Retina (tissue), 1 donor: ENCODE measurements at places on chromosomes 3 and 15.

GRCh38 chr15:76986743-76987142, 8.2 kb upstream of the PSTPIP1 start:
- no peak for DNase-seq

GRCh38 chr3:16846373-16847080, 38.2 kb upstream of the PLCL2 start:
- no peak for DNase-seq

GRCh38 chr3:55531321-55531720, 44.2 kb upstream of the WNT5A start:
- peak; percentile 33 for DNase-seq

GRCh38 chr3:150391161-150391560, 16.9 kb upstream of the TSC22D2 start:
- no peak for DNase-seq

DNA sequence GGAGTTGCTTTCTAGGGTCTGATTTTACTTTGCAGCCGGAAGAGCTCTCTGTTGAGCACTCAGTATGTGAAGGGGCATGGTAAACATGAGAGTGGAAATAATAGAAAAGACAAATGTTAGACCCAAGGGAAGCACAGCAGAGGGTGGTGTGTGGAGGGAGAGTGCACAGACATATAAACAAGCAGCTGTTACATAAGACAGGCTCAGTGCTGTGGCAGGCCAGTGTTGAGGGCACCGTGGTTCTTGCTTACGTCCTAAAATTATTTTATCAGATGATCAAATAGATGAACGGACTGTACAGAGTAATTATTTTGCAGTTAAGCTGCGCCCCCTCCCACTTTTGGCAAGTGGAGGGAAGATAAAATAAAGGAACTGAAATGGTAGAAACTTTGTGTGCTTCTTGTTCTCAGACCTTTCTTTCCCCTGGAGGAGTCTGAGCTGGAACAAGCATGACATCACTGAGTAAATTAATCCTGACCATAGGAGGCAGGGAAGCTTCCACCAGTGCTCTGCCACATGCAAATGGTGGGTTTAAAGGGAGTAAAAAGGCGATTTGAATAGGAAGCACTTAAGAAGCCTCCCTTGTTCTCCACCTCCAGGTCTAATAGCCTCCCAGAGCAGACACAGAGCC, 205.6 kb downstream of the IL20RB start:
- DNase-seq = peak; percentile 60

- no peak for DNase-seq
Measured at GRCh38 chr3:195129072-195129643, 141.8 kb downstream of the XXYLT1 start.

DNA sequence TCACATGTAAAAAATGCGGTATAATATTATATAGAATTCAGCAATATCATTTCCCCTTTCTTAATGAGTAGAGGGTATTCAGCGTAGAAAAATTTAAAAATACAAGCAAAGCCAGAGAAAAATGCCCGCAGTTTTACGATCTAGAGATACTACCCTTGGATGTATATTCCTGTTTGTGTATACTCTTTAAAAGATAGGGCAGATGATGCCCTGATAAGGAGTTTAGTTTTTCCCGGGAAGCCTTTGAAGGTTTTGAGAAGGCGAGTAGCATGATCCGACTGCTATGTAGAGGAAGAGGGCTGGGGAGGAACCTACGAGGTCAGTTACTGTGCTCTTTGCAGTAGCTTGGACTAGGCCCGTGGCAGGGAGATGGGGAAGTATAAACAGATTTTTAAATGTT, 1.2 kb downstream of the YEATS2 start:
- DNase-seq = peak; percentile 40

DNA sequence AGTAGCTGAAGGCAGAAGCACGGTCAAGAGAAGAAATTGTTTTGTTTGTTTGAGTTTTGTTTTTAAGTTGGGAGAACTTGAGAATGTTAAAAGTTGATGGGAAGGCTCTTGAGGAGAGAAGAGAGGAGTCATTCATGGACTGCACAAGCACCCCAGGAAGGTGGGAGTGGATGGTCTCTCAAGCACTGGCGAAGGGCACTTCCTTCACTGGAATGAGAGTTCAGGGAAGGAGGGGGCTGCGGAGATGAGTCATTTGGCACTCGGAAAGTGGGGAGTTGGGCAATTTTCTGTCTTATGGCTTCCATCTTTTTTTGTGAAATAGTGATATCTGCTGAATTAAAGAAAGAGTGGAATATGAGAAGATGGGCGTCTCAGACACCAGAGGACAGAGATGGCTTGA, 66.0 kb downstream of the ATP13A4 start:
- no peak for DNase-seq

DNA sequence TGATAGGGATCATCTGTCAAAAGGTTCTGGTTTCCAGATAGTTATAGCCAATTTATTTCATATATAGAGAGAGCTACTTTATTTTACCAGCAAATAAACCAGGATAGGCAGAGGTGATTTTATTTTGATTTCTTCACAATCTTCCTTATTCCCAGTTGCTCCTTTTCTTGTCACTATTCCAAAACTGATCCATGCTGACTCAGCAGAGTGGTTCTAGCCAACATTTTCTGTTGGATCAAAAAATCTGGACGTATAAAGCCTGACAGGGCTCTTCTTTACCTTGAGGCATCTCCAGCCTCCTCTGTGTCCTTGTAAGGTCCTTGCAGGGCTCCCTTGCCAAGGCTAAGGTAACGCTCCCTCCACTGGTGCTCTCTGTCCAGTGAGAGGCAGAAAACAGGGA, 15.8 kb downstream of the HDC start:
- DNase-seq = no peak

- no peak for DNase-seq
Measured at GRCh38 chr15:101266787-101267186, 10.5 kb downstream of the SELENOS start.
